HTR-8/SVneo (cell line): ENCODE measurements at places on chromosomes 2 and 18.

- no peak for DNase-seq
Measured at GRCh38 chr2:191127235-191127634, 23.6 kb downstream of the STAT4 start.

- no peak for DNase-seq
Measured at GRCh38 chr18:49544362-49544761, 17.5 kb upstream of the LIPG start.

DNA sequence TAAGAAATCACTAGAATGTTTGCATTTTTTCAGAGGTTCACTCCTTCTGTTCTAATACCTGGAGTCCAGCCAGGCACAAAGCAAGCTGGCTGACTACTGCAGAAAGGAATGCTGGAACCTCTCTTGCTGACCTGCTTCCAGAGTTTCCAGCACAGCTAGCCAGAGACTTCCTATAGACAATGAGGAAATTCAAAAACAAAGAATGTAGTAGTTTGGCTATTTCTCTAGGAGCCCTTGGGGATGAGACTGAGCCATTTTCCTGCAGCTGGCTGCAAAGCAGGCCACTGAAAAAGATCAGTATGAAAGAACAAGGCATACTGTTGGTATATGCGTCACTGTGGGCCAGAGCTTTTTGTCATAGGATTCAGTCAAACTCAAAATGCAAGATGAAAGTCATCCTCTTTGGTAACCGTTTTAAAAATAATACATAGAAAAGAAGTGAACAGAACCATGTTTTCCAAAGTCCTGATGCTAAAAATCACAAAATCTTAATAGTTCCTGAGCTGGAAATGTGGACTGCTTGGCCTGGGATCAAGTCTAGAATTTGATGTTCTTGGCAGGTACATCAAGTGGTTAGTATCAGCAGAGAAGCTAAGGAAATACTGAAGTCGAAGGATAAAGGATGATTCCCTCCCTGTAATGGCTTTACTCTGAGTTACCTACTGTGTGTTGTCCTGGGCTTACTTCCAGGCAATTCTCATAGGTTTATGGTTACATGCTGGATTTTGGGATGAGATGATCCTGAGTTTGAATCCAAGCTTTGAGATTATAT is 9.0 kb upstream of the DSEL start:
- DNase-seq, result peak; percentile 49

DNA sequence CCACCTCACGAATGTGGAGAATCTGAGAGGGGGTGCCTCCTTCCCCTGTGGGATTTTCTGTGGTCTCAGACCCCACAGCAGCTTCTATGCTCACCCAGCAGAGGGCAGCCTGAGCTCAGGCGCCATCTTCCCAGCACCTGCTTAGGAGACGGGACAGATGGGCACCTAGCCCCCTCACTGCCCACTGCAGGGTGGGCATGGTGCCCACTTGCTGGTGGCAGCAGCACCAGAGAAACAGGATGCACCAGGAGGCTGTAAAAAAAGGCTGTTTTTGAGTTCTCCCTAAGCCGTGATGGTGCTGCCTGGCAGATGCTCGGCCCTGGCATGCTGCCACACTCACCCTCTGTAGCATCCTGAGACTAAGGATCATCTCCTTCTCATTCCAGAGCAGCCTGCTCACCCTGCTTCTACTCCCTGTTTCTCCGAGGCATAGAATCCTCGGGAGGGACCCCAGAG is 19.1 kb upstream of the SLC20A1 start:
- DNase-seq, result peak; percentile 54

DNA sequence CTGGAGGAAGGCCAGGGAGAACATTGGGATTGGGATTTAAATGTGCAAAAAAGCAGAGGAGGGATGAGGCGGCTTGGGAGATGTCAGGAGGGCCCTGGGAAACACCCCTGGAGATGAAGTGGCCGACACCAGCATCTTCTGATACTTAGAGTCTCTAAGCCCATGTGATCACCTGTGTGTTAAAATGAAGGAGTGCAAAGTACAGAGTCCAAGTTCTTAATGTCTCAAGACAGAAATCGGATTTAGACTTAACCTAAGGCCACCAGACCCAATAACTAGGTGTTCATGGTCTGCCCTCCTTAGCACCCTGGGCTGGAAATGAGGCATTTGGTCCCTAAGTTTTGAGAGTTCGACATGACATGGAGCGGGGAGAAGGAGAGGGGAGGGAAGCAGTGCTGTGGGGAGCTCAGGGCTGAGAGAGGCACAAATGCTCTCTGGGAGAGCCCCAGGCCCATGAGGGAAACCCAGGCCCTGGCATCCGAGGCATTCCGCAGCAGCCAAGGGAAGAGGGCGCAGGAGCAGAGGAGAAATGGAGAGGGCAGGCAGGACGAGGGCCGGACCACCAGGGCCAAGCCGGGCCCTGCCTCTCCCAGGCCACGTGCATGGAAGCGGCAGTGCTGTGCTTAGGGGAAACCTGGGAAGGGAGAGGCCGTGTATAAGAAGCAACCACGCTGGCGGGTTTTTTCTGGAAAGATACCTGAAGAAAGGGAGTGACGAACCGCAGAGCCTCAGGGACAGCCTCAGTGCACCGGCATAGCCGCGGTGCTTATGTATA is 63.3 kb downstream of the SFXN5 start:
- no peak for DNase-seq

GRCh38 chr2:28359222-28360057 is 33.2 kb upstream of the FOSL2 start:
- no peak for DNase-seq

- DNase-seq, result no peak
Measured at GRCh38 chr2:5706717-5707455, 14.7 kb downstream of the SOX11 start.

DNA sequence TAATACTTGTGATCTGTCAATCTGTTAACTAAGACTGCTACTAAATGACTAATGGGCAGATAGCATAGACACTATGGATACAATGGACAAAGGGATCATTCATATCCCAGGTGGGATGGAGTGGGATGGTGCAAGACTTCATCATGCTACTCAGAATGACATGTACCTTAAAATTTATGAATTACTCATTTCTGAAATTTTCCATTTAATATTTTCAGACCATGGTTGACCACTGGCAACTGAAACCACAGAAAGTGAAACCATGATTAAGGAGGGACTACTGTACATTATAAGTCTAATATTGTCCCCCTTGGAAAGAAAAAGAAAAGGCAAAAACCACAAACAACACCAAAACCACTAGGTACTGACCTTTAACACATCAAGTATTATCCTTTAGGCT is 247.0 kb upstream of the SYT4 start:
- no peak for DNase-seq

GRCh38 chr2:119704670-119705120 is 25.7 kb downstream of the TMEM177 start:
- DNase-seq, result no peak

DNA sequence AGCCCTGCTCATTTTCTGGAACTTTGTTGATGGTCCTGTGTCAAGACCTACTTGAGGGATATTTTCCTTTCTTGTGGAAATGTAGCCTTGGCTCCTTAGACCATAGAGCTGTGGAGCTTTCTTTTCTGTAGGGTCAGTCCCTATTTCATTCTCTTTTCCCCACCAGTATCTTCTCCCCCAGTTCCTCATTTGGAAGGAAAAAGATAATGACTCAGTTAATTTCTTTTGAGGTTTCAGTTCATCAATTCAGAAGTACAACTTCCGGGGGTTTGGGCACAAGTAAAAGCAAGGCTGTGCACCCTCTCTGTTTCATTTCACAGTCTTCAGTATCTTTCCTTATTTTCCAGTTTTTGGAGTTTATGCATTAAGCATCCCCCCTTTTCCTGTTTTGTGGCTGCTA is 70.7 kb downstream of the CDC42EP3 start:
- no peak for DNase-seq

DNA sequence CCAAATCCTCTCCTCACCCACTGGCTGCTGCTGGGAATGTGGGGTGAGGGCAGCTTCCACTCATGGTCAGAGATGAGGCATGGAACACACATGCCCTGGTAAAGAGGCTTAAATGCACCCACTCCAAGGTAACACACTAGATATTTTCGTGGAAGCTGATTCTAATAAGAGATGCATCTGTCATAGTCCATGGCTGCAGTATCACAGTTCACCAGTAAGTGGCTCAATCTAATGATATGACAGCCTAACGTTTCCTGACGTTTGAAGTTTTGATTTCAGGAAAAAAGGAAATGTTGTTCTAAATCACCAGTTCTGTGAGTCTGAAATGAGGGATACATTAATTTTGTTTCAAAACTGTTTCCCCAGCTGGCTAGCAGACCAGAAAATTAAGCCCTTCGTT is 38.2 kb downstream of the LCT start:
- no peak for DNase-seq

DNA sequence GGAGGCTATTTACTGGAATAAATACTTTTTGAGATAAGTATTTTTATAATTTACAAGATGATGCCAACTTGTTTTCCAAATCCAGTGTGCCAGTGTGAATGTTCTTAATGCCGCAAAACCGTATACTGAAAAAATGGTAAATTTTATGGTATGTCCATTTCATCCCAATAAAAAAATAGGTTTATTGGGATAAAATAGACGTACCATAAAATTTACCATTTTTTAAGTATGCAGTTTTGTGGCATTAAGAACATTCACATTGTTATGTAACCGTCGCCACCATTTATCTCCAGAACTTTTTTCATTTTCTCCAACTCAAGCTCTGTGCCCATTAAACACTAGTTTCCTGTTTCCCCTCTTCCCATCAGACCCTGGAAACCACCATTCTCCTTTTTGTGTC is 167.9 kb downstream of the PARD3B start:
- no peak for DNase-seq

DNA sequence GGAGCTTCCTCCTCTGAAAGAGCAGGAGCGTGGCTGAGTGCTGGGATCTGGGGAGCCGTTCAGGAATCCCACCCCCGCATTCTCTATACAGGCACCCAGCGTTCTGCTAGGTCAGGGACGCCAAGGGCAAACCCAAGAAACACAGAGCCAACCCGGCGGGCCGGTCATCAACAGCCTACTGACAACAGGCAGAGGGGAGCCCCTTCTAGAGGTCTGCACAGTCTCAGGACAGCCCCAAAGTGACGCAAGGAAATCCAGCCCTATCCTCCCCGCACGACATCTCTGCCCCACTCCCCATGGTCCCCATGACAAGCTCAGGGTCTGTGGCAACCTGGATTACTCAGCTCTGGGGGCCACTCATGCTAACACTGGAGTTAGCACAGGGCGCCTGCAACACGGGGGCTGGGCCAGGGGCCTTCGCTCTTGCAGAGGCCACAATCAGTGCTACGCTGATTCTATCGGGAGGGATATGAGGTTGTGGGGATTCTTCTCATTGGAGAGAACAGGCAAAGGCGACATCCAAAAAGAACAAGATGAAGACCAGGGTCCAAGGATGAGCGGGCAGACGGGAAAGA is 81.6 kb downstream of the PXDN start:
- DNase-seq, result no peak

DNA sequence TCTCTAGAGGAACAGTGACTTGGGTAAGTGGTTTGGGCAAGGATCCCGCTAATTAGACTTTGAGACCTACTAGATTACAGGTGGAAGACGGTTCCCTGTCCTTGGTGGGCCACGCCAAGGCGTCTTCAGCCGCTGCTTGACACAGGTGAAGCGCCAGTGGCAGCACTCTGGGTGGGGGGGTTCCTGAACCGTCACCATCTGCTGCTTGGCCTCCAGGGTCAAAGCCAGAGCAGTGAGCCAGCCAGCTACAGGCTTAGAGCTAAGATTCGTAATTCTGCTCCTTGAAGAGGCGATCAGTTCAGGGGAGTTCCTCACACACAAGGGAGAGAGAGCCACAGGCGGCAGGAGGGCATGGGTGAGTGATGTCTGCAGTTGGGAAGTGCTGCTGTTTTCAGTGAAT is 39.4 kb upstream of the RBM44 start:
- no peak for DNase-seq

DNA sequence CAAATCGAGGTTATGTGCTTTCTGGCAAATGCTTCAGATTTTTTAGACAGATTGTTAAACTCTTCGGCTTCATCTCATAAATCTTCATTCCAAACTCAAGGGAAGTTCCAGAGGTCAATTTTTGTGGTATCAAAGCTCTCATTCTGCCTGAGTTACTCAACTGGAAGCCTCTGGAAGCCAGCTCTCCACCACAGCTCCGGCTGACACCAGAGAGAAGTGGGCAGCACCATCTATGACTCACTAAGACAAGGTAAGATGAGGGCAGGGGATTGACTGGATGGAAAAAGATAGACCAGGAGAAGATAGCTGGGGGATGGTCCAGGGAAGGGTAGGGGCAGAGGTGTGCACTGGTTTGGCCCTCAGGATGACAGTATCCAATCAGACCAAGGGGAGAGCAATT is 137.3 kb upstream of the HNRNPA3 start:
- no peak for DNase-seq

- DNase-seq, result no peak
Measured at GRCh38 chr2:174025271-174026121, 60.3 kb upstream of the SP3 start.

DNA sequence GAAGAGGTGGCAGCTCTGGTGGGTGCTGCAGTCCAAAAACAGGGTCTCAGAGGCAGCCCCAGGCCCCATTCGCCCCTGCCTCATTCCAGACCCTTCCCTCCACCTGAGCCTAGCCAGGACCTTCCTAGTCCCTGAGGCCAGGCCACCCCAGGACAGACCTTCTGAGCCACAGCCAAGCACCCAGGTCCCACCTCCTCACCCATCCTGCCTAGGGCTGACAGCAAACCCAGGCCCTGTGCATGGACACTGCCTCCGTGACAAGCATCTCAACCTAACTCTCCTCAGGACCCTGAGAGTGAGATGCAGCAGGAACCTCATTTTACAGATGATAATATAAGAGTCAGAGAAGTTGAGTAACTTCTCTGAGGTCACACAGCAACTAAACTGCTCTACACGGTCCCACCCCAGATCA is 15.5 kb downstream of the ADRA2B start:
- no peak for DNase-seq

DNA sequence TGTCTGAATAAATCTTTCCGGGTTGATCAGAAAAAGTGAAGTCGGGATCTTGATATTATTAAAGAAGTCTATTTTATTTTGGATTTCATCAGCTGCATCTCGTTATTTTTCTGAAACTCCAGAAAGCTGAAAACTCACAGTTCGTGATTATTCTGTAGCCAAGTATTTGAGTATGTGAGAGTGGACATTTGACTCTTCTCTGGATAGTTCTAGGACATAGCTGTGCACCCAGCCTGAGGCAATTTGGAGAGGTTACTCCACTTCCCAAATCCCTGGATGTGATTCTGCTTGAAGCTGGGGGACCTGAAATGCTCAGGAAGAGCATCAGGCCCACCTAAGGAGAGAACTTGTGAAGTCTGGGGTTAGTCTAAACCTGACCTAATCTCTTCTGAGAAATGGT is 117.6 kb upstream of the PID1 start:
- DNase-seq, result no peak

- no peak for DNase-seq
Measured at GRCh38 chr2:31324016-31324633, 90.2 kb downstream of the EHD3 start.
